AG08395 (cell line): ENCODE measurements at places on chromosomes 16 and 17.

DNA sequence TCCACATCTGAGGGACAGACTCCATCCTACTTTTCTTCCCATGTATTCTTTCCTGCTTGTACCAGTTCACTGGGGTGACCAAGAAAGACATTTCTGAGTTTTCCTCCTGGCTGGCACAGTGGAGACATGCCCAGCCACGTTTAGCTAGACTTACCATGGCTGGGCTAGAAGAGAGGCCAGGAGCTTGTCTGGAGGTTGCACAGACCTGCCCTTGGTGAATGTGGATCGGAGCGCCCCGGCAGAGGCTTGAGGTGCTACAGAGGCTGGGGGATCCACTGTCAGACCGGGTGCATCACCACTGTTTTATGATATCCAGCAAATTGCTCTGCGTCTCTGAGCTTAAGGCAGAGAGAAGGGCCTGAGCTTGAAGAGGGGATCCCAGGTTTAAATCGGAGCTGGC, 3.5 kb downstream of the IL4R start:
- no peak for DNase-seq

DNA sequence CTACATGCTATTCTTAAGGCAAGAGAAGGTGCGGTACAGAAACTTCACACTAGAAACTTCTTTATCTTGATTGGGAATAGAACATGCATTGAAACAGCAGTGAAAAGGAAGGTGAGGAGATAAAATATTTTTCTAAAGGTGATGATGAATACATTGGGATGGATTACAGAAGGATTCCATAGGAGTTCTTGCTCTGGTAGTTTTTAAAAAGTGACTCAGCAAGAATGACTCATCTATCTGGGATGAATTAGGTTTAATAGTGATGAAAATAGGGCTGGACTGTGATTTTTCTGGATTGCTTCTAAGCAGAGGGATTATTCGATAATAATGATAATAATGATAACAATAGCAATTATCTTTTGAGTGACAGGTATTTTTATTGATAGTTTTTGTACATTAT, 65.6 kb upstream of the HS3ST4 start:
- DNase-seq = no peak

- no peak for DNase-seq
Measured at GRCh38 chr17:38338053-38338452, 5.7 kb downstream of the GPR179 start.

GRCh38 chr17:29954405-29954804, 13.0 kb downstream of the EFCAB5 start:
- no peak for DNase-seq

DNA sequence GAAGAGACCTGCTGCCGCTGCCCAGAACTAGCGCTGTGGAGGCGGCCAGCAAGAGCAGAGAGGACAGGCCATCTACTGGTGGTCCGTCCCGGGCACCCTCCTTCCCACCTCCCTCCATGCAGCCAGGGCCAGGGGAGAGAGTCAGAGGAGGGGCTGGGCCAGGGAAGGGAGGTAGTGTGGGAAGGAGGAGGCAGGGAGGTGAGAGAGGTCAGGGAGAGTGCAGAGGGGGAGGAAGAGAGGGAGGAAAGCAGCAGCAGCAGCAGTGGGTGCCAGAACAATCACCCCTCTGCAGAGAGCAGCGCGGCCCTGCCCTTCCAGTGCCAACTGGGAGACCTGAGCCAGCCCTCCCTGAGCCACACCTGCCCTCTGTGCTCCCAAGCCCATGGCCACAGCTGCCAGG, 6.6 kb downstream of the C16orf95 start:
- no peak for DNase-seq

- no peak for DNase-seq
Measured at GRCh38 chr17:55056526-55056925, 88.0 kb downstream of the STXBP4 start.

GRCh38 chr16:74718140-74718539, 17.5 kb upstream of the MLKL start:
- no peak for DNase-seq

- no peak for DNase-seq
Measured at GRCh38 chr16:54542805-54543505, 256.4 kb upstream of the IRX3 start.

GRCh38 chr17:74822939-74823367, 36.7 kb downstream of the GRIN2C start:
- no peak for DNase-seq

DNA sequence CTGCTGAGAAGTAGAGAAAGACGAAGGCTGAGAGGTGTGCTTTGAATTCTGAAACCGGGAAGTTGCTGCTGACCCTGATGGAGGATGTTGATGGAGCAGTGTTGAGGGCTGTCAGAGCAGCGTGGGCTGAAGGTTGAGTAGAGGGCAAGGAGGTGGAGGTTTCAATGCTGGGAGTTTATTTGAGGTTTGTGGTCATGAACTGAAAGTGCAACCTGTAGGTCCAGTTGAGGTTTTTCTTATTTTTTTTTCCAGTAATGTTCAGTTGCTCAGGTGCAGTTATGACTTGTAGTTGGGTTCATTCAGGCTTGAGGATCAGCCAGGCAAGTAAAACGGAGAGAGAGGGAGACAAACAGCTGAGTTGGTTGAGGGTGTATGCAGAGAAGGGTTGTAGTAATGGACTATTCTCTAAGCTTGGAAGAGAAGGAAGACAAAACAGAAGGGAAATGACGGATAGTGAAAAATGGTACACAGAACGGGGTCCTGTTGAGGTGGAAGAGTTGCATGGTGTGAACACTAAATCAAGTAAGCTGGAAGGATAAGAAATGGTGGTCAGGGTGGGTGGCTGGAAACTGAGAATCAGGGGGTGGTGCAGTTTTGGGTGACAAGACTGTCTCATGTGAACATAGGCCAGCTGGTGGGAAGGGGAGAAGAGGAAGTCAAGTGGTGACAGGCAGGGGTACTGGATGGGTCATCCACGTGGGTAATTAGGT, 8.7 kb upstream of the UBE2G1 start:
- DNase-seq = no peak

- no peak for DNase-seq
Measured at GRCh38 chr16:51713502-51713901, 562.4 kb upstream of the SALL1 start.

- no peak for DNase-seq
Measured at GRCh38 chr17:65593092-65593854, 31.8 kb upstream of the AXIN2 start.

- no peak for DNase-seq
Measured at GRCh38 chr17:65900216-65900615, 291.7 kb downstream of the CEP112 start.

DNA sequence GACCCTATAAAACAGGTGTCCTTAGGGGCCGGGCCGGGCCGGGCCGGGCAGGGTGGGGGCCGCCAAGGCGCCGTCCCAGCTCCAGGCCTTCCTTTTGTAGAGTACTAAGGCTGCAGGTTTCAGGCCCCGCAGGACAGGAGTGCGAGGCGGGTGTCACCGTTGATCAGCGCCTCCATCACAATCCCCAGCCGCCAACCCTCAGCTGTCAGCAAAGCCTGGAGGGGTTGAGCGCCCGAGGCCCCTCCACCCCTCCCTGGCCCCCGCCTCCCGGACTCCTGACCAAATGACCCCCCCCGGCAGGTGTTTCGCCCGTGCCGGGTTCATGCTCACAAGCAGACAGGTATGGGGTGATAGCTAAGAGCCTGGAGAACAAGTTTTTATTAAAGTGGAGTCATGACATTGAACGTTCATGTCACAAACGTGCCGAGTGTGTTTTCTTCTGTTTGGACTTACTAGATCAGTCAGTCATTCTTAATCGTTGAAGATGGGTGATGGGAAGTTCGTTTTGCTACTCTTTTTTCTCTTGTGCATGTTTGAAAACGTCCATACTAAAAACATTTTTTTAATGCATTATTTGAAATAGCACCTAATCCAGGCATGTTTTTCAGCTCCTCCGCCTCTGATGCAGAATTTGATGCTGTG, 534 bp downstream of the ARL2BP start:
- DNase-seq = peak; percentile 26

- DNase-seq = no peak
Measured at GRCh38 chr16:89233678-89234490, 16.4 kb downstream of the ZNF778 start.

DNA sequence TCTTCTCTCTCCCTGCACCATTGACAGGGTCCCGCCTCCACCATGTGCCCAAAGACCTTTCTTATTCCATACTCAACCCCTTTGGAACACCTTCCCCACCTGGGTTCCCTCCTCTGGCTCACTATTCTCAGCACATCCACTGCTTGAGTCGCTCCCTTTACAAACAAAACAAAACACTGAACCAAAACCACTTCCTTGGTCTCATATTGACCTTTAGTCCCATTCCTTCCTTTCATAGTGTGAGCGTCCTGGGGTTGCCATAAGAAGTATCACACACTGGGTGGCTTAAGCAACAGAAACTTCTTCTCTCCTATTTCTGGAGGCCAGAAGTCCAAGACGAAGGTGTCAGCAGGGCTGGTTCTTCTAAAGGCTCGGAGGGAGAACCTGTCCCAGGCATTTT, 6.1 kb upstream of the TNRC6C start:
- DNase-seq = no peak

- no peak for DNase-seq
Measured at GRCh38 chr17:10894220-10894619, 56.3 kb upstream of the PIRT start.

DNA sequence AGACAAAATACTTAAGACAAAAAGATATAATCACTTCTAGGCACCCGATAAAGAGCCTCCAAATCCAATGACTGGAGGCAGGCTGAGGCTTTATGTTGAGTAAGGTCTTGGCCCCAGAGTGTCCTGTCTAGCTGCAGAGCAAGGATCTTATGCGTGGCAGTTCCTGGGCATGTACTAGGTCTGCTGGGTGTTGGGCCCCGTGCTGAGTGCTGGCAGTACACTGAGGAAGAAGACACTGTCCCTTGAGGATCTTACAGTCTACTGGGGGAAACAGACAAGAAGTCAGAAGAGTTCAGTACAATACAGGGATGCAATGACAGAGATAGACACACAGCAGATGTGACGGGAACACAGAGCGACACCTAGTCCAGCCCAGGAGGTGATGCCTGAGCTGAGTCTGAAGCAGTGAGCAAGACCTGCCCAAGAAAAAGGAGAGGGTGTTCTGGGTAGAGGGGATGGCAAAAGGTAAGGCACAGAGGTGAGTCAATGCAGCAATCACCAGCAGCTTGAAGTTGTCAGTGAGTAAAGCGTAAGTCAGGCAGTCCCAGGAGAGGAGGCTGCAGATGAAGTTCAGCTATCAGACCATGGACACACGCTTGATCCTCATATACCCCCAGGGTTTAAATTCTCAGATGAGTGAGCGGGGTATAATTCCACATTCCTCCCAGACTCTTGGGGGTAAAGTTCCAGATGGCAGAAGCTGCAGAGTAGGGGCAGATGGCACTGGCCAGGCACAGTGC, 18.1 kb downstream of the MAP3K14 start:
- DNase-seq = no peak

DNA sequence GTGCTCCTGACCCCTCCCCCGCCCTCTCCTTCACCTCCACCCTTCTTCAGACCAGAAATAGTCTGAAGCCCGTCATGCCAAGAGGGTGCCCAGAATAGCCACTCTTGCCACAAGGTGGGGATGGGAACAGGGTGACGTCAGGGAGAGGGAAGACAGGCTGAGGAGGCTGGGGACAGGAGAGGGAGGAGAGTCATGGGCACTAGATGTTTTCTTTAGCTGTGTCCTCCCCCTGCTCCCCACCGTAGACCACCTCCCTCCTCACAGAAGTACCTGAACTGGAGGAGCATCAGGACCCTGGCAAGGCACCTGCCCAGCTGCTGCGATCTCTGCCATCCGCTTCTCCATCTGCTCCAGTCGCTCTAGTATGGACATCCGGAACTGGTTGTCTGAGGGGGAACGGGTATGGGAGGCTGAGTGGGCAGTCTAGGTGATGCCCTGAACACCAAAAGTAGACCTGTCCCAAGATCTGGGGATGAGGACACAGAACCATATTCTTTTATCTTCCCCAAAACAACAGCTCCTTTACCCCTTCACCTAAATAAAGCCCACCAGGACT, 6.6 kb upstream of the SPAG7 start:
- DNase-seq = no peak

GRCh38 chr17:57289613-57290012, 33.3 kb downstream of the MSI2 start:
- no peak for DNase-seq

GRCh38 chr16:1518626-1519135, 14.8 kb upstream of the TMEM204 start:
- no peak for DNase-seq

DNA sequence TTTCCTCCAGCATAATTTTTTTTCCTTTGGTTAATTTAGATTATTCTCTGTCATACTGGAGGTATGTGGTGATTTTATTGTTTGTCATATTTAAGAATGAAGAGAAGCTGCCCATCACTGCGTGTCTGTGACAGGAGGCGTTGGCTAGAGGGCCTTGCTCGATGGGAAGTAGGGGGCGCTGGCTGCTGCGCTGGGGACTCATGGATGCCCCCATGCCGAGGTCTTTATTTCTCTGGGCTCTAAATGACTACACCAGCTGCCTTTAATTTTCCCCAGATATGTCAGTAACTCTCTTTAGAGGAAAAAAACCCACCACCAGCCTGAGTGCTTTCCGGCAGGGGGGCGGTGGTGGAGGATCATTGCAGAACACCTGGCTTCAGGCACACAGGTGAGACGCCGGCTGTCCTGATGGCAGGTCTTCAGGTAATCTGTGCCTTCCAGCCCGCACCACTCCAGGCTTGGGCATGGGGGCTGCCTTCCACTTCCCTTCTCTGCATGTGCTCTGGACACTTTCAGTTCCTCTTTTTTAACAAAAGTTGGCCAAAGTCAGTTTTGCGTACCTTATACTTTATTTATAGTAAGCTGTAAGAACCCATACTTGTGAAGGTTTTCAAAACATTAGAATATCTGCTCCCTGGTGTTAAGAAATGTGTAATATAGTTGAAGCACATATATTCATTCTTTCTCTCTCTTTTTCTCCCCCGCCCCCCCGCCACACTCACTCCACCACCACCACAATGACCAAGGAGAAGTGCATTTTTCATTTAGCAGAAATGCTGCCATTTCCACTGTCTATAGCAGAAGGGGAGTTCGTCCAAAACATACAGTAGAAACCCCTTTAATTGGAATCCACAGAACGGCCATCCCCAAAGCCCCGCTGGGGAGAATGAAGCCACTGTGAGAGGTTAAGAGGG, 192.7 kb downstream of the RPTOR start:
- no peak for DNase-seq

- DNase-seq = no peak
Measured at GRCh38 chr16:23029733-23030420, 119.4 kb downstream of the USP31 start.

GRCh38 chr16:66894948-66895688, 14.8 kb downstream of the PDP2 start:
- DNase-seq = peak; percentile 83
